Aorta (tissue), 5 donors: ENCODE measurements at places on chromosomes 7 and 10. TPM values are rescaled to one million over a fixed set of nuclear protein-coding genes. Genes with fewer than 3 reads are reported as not detected.

DNA sequence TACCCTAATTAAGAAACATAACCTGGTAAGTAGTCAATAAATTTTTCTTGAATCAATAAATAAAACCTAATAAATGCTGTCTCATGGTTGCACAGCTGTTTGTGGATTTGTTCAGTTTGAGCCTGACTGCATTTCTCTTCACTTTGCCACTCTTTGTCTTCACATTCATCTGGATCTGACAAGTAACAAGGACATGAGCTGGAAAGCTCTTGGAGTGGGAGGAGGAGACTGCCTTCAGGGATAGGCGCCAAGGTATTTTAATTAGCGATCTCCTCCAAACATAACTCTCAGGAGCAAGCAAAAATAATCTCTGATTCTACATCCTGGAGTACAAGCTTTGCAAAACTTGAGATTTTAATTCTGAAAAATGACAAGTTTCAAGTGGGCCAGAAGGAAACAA is 251.0 kb downstream of the BMPER start:
- DNase-seq: no peak

- no peak for DNase-seq
Measured at GRCh38 chr10:24623383-24623782, 100.3 kb downstream of the ARHGAP21 start.

- no peak for DNase-seq
Measured at GRCh38 chr10:692682-693351, 3.3 kb upstream of the DIP2C start.

The NYAP1 gene
- total RNA-seq: 1.3 TPM

The GARIN1A gene
- total RNA-seq: 6.1 TPM

The IL2RA gene
- 4.2 TPM for total RNA-seq

The GPR26 gene
- not detected for total RNA-seq
